ENCODE measurements at places on chromosomes 11 and 22. TPM values are rescaled to one million over a fixed set of nuclear protein-coding genes. Genes with fewer than 3 reads are reported as not detected.

DNA sequence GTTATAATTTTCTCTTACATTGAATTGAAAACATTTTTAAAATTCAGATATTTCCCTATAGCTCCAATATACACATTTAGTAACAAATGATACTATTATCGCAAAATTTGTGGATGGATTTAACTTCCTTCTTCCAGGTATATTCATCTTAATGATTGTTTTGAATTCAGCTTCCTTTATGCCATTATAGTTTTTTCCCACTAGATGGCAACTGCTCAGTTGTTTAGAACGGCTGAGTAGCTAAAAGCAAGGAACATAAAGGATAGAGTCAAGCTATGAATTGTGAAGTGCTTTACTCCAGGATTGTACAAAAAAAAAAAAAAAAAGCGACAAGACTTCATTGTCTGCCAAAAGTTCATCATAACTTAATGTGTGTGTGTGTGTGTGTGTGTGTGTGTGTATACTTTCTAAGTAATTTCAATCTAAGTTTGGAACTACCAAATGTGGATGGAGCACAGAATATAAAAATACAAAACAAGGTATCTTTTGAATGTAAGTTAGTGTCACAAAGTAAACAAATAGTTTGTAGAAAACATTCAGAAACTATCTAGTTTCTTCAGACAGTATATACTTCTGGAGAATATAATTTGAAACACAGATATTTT is 846.4 kb downstream of the DLG2 start:
- H3K4me3 ChIP-seq, result no peak overlapping the region
- no peaks in the 10 kb centered on the region for H3K4me1 ChIP-seq
- H3K36me3 ChIP-seq, result no peaks in the 10 kb centered on the region
- no peak for DNase-seq

DNA sequence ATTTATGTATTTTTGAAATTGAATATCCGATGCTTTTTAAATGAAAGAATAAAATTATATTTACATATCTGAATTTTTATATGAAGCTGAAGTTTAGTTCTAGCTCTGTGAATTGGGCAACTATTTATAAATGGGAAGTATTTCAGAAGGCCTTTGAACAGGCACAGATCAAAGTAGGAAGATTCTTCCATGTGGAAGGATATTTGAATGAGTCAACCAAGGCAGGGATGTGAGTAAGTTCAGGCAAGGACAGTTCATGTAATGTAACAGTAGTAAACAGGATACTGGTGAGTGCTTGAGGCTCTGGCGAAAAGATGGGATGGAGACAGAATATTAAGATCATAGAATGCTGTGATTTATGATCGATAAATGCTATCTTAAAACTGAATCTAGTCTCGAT is 417.8 kb upstream of the CCDC179 start:
- DNase-seq, result no peak
- H3K27ac ChIP-seq, result no peak overlapping the region
- no peaks in the 10 kb centered on the region for H3K4me1 ChIP-seq
- no peaks in the 10 kb centered on the region for H3K27me3 ChIP-seq
- no peak overlapping the region for H3K4me3 ChIP-seq

DNA sequence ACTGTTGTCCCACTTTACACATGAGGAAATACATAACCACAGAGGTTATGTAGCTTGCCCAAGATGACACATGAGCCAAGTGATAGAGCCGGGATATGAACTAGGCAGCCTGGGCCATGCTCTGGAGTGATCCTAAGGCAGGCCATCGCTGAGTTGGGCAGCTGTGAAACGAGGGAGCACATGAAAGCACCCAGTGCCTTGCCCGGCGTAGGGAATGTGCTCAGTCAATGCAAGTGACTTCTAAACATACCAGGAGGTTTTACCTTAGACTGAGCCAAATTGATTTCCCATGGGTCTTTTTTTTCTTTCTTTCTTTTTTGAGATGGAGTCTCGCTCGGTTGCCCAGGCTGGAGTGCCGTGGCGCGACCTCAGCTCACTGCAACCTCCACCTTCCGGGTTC is 10.5 kb downstream of the GRIK4 start:
- DNase-seq, result no peak
- H3K27me3 ChIP-seq, result peaks cover 3% of the 10 kb centered on the region
- H3K36me3 ChIP-seq, result no peaks in the 10 kb centered on the region
- H3K4me1 ChIP-seq, result no peaks in the 10 kb centered on the region

DNA sequence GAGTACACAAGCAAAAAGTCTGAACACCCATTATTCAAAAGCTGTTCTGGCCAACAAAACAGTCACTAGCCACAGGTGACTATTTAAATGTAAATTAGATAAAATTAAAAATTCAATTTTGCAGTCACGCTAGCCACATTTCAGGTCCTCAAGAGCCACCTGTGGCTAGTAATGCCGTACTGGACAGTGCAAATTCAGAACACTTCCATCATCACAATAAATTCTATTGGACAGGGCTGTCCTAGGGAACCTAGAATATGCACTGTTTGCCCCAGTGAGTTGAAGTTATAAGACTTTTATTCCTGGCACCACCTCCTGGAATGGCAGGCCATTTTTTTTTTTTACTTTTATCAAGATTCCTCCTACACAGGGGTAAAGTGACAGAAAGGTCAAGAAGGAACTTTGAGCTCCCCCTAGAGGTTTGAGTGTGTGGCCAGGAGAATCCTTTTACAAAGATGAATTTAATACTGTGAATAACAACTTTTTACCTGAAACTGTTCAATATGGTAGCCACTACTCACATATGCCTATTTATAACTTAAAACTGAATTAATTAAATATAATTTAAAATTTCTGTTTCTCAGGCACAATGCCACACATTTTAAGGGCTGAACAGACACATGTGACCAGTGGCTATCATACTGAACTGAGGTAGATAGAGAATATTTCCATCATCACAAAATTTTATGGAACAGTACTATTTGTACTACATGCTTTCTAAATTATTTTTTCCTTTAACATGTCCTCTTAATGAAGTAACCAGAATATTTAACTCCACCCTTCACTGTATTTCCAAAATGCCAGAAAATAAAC is 6.5 kb downstream of the MSANTD2 start:
- no peaks in the 10 kb centered on the region for H3K36me3 ChIP-seq

- peak overlapping the region; percentile 69 for H3K4me3 ChIP-seq
- no peak for DNase-seq
- H3K27me3 ChIP-seq, result no peaks in the 10 kb centered on the region
- peaks cover 12% of the 10 kb centered on the region for H3K4me1 ChIP-seq
- H3K27ac ChIP-seq, result peak overlapping the region; percentile 88
- H3K36me3 ChIP-seq, result no peaks in the 10 kb centered on the region
Observed at GRCh38 chr22:42271191-42271813, 849 bp upstream of the TCF20 start.

- H3K36me3 ChIP-seq, result no peaks in the 10 kb centered on the region
- H3K27me3 ChIP-seq, result no peaks in the 10 kb centered on the region
- no peak overlapping the region for H3K4me3 ChIP-seq
- no peaks in the 10 kb centered on the region for H3K4me1 ChIP-seq
- no peak for DNase-seq
Observed at GRCh38 chr22:22976033-22976922, 88.7 kb downstream of the IGLL5 start.

GRCh38 chr11:12222055-12222792 is 111.8 kb downstream of the MICAL2 start:
- peak; percentile 50 for DNase-seq
- peak overlapping the region; percentile 2 for H3K27ac ChIP-seq
- peaks cover 31% of the 10 kb centered on the region for H3K4me1 ChIP-seq
- no peaks in the 10 kb centered on the region for H3K27me3 ChIP-seq

RFPL3 gene
- total RNA-seq, result not detected

DNA sequence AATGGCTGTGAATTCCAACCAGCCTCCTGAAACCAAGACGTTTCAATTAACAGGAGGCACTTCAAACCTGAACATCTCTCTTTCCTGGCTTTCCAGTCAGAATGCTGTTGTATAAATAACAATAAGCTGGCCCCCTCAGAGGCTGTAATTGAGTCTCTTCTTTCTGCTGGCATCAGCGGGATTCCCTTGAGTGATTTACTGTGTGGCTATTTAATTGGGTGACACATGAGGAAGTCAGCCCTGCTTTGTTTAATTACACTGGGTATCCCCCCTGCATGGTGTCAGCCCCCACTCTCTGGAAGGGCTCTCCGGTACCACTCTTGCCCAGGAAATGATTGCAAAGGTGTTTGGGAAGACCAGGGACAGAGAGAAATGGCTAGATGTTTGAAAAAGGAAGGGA is 101.6 kb downstream of the NTM start:
- no peak for DNase-seq
- H3K36me3 ChIP-seq, result no peaks in the 10 kb centered on the region
- no peaks in the 10 kb centered on the region for H3K4me1 ChIP-seq
- H3K27me3 ChIP-seq, result no peaks in the 10 kb centered on the region

THRSP gene
- total RNA-seq, result 14.0 TPM

GRCh38 chr11:46593550-46594373 is at the start of gene AMBRA1:
TSS of gene AMBRA1 (minus strand) at chr11:46594023. CDS start at chr11:46548380, 45,643 bp downstream.
- no peaks in the 10 kb centered on the region for H3K36me3 ChIP-seq
- H3K27me3 ChIP-seq, result no peaks in the 10 kb centered on the region
- DNase-seq, result peak; percentile 87
- peaks cover 32% of the 10 kb centered on the region for H3K4me1 ChIP-seq
- peak within 1 kb of the TSS; percentile 90 for H3K4me3 ChIP-seq
- H3K27ac ChIP-seq, result peak within 1 kb of the TSS; percentile 84

DNA sequence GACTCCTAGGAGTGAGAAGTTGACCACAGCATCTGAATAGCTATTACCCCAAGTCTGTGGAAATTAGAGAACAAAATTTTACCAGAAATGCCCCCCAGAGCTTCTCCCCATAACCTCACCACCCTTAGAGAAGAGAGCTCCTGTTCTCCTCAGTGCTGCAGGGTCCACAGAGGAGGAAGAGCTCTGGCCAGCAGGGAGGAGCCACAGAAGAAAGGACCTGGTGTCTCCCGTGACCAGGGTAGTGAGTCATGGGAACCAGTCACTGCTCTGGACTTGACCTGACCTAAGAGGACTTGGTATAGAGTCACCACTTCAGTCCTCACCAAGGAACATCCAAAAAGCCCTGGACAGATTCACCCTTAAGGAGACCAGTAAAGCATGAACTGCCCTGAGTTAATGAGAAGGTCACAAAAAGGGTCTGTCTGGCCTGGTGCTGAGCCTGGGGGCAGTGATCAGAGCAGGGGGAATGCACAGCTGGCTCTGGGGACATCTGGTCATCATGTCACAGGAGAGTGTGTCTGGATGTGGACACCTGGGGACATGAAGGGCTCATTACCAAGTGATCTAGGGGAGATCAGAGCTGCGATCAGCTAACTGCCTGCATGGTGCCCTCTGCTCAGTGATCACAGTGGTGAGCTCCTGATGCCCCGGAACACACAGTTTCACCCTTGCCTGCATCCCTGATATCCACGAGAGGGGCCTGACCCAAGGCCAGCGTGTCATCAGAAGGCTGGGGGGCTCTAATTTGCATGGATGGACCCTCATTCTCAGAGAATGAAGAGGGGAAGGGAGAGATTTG is 103.3 kb upstream of the TOP3B start:
- H3K27me3 ChIP-seq, result no peaks in the 10 kb centered on the region
- H3K27ac ChIP-seq, result no peak overlapping the region
- no peaks in the 10 kb centered on the region for H3K36me3 ChIP-seq
- H3K4me3 ChIP-seq, result no peak overlapping the region

GRCh38 chr11:27354359-27354965 is 8.6 kb downstream of the CCDC34 start:
- no peak overlapping the region for H3K4me3 ChIP-seq
- H3K27me3 ChIP-seq, result no peaks in the 10 kb centered on the region
- no peak for DNase-seq
- H3K27ac ChIP-seq, result no peak overlapping the region

KRTAP5-7 gene
- not detected for total RNA-seq

SUSD2 gene
- total RNA-seq, result 4.1 TPM

GRCh38 chr11:120060512-120060911 is 77.4 kb downstream of the TRIM29 start:
- H3K36me3 ChIP-seq, result no peaks in the 10 kb centered on the region
- H3K4me3 ChIP-seq, result no peak overlapping the region
- H3K27ac ChIP-seq, result no peak overlapping the region
- no peaks in the 10 kb centered on the region for H3K27me3 ChIP-seq

- DNase-seq, result no peak
- H3K27me3 ChIP-seq, result no peaks in the 10 kb centered on the region
- no peak overlapping the region for H3K27ac ChIP-seq
- no peaks in the 10 kb centered on the region for H3K4me1 ChIP-seq
- H3K4me3 ChIP-seq, result no peak overlapping the region
Observed at GRCh38 chr11:38384568-38384967, 1786.5 kb upstream of the RAG2 start.

- H3K4me3 ChIP-seq, result no peak overlapping the region
- no peaks in the 10 kb centered on the region for H3K36me3 ChIP-seq
- no peak overlapping the region for H3K27ac ChIP-seq
- no peaks in the 10 kb centered on the region for H3K27me3 ChIP-seq
- no peaks in the 10 kb centered on the region for H3K4me1 ChIP-seq
Observed at GRCh38 chr11:126561327-126561893, 205.9 kb downstream of the ST3GAL4 start.

Data from gastrocnemius medialis (tissue), 4 donors.